ENCODE measurements at places on chromosomes 4 and X.

GRCh38 chrX:76821276-76821675, 393.8 kb downstream of the MAGEE1 start:
- DNase-seq: no peak

DNA sequence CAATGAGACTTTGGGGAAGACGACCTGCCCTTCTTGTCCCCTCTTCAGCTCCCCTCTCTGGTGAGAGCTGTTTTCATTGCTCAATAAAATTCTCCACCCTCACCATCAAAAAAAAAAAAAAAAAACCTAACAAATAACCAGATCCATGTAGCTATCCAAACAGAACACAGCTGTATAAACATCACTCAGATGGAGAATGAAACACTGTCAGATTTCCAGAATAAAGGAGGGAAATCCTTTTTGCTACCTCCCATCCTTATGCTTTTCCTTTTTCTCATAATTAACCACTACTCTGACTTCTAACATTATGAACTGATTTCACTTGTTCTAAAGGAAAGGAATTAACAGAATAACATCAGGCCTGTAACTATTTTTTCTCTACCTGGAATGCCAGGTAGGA, 155.6 kb downstream of the PPP4R3C start:
- DNase-seq: no peak

DNA sequence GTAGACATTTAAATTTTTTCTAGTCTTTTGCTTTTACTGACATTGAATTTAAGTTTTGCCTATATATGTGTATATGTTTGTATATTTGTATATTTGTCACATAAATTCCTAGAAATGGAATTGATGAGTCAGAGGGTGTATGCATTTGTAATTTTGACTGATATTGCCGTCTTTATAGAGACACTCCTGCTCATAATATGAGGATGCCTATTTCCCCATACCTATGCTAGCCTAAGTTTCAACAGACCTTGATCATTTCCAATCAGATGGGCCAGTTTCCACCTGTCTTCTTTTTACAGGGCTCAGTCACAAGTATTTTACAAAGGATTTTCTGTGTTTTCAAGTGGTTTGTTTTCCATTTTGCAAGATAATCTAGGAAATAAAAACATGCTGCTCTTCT, 10.8 kb downstream of the PDLIM5 start:
- DNase-seq: no peak

DNA sequence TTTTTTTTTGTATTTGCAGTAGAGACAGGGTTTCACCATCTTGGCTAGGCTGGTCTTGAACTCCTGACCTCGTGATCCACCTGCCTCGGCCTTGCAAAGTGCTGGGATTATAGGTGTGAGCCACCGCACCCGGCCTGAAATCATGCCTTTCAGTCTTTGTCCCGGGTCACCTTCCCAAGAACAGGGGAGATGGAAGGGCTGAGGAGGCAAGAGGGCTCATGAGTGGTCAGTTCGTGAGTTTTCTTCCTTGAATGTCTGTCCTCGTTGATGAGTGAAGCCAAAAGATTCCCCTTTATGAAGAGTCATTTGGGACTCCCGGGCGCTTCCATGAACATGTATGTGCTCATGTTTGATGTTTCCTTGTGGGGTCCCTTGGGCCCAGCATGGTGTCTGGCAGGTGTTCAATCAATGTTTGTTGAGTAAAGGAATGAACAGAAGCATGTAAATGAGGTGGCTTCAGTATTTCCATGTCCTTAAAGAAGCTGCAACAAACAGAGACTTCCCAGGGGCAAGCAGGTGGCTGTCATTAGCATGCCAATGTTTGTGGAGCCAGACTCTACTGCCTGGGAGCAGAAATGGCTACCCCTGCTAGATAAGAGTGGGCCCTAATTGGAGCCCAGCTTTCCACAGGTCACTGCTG, 3.4 kb upstream of the SEPTIN6 start:
- no peak for DNase-seq

- no peak for DNase-seq
These were observed 39.4 kb downstream of the NALF2 start for GRCh38 chrX:69543572-69543971.

DNA sequence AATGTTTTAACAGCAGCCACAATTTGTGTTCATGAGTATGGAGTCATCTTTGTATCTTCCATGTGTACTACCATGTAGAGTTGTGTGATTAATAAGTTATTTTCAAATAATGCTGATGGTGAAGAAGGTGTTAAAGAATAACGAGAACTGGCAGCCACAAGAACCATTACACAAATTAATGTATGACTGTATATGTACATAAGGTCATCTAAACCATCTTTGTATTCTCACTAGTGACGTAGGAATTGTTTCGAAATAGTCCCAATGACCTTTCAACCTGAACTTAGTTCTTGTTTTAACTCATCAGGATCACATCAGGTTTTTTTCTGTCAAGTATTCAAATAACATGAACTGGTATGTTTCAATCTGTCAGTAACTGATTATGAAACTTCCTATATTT, 48.3 kb upstream of the NOCT start:
- no peak for DNase-seq

GRCh38 chr4:140252742-140253555, 99.0 kb upstream of the MAML3 start:
- DNase-seq: no peak

DNA sequence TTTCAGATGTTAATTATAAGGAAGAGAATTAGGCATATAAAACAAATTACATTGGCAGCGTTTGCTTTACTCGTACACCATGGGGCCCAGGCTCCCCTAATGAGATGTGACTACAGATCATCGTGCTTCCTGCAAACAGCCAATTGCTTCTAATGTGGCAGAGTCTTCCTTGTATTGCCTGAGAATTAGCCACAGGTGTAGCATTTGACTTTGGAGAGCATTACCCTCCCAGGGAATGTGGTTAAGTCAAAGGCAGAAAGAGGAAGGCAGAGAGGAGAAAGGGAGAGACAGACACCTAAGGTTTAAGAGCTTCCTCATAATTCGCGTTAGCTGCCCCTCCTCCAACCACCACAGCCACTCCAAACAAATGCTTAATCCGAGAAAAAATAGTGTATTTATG, 97.0 kb downstream of the MID1IP1 start:
- DNase-seq: no peak

DNA sequence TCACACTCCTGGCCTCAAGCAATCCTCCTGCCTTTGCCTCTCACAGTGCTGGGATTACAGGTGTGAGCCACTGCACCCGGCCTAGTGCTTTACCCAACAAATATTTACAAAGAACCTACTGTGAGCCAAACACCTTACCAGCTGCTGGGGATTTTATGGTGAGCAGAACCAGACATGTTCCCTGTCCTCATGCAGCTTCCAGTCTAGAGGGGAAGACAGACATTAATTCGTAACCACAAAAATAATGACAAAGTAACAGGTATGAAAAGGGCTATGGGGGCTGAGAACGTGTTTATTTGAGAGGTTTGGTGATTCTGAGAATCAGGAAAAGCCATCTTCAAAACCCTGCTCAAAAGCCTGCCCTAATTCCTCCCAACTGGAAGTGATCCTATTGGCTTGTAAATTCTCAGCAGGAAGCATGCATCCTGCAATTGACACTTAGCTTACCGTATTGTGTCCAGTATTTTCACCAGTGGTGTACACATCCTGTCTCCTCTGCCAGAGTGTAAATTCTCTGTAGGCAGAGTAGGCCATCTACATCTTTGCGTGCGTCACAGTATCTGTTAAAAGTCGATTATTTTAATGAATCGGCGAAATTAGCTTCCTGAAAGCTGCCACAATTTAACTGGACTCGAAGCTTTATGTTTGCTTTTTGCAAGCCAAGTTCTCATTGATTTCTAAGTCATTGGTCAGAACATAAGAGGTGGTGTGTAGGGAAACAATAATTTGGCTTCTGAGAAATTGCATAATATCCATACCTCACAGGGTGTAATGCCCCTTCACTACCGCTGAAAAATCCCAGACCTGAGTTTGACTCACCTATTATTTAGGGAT, 67.0 kb downstream of the TMEM156 start:
- DNase-seq: no peak

DNA sequence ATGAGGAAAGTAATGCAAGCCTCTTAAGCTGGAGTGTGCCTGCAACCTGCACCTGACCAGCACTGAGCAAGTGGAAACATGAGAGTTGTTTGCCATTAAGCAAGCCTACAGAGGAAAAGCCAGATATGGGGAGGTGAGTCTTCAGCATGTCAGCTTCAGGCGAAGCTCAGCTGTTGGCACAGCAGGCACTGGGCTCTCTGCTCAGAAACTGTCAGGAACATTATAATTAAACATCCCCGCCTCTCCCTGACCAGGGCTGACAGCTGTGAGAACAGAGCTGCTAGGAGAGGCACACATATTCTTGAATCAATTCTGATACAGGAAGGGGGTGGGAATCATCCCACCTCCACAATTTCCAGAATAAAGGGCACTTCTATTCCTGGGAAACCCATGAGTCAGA, 19.0 kb upstream of the DCX start:
- no peak for DNase-seq

DNA sequence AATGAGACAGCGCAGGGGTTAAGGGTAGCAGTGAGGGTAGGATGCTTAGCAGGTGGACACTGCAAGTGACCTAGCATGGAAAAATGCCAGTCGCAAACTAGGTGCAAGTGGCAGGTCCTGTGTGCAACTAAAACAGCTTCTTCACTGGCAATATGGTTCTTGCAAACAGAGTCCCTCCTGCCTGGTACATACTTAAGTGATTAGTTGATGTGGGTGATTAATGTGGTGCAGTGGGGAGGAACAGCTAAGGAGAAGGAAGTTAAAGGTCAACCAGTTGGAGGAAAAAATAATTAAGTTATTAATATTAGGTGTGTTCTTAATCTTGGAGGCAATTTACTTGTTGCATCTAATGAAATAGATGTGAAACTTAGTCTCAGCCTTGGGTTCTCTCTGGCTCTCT, 121.6 kb upstream of the IGFBP7 start:
- DNase-seq: no peak

- DNase-seq: no peak
These were observed 12.8 kb downstream of the PJA1 start for GRCh38 chrX:69152417-69152841.

DNA sequence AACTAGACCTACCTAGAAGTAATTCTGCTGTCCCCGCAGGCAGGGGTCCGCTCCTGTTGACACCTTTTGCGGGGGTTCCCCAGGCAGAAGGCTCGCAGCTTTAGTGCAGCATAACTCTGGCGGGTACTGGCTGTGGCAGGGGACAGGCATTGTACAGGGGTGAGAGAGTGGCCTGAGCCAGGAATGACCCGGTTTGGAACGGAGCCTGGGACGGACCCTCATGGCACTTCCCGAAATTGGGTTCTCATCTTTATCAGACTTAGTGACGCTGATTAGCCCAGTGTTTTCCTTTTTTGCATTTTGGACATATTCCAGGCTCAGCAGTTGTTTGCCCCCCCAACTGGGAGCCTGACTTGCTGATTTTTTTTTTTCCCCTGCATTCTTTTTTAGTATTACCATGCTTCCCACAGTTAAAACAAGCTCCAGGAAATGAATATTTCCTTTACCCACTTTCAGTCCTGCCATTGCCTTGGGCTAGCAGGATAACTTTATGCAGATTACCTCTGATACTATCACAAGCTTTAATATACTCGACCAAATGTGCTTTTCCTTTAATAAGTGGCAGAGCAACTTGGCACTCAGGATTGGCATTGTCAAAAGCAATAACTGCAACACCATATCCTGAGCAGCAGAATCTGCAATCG, 55.8 kb upstream of the WDR1 start:
- no peak for DNase-seq

DNA sequence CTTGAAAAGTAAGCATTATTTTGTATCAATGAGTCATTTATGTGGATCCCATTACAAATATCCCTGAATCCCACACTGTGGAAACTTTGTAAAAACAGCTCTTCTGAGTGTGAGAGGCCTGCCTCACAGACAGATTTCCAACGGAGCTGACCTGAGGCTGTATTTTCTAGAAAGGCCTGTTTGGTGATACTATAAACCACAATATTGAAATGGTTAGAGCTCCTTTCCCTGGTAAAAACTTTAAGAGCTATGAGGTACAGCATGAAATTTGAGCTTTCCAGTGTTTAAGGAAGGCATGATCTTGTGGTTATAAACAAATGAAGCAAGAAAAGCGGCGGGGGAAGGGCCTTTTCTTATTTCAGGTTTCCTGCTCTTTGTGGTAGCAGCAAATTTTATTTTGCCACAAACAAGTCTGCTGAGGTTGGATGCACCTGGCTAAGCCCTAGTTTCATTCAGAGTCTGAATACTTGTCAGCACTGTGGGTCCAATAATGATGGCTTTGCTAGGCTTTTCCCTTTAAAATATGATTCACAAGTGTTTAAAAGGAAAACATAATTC, 86.8 kb upstream of the ETNPPL start:
- DNase-seq: no peak

DNA sequence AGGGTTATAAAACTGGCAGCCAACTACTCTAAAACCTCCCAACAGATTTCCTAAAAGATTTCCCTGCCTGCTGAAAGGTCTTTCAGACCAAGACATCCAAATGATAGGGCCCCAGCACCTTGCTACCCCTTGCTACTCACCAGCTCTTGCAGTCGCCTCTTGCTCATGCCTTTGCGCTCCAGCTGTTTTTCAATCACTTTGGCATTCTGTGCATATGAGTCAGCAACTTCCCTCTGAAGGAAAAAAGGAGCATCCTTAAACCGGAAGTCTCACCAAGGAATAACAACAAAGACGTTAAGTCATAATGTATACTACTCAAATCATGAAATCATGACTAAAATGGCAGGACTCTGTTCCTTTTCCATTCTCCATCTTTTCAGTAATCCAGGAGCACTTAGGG, 24.0 kb downstream of the STEEP1 start:
- DNase-seq: no peak

DNA sequence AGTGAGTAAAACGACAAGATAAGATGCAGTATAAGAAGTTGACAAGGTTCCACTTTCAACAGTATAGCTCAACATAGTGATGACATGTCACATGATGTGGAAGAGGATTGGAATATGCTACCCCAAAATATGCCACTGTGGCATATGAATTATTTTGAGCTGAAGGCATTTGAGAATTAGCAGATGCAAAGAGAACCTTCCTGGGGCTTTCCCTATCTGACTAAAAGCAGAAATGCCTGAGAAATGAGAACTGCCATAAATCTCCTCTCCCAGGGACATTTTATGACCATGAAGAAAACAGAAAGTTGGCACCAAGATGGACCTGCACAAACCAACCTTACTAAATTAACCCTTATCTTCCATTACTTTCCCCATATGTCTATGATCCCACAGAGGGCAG, 24.8 kb downstream of the CDKN2AIP start:
- DNase-seq: no peak

GRCh38 chrX:72001471-72001870, 90.8 kb downstream of the NHSL2 start:
- DNase-seq: no peak

GRCh38 chrX:10828036-10828435, 207.7 kb upstream of the MID1 start:
- DNase-seq: no peak

Measured in stimulated activated CD4-positive, alpha-beta T cell treated with anti-CD3 and anti-CD28 coated beads, Interleukin-15, amount 100 ng/mL, for 48 hours (primary cell).